ENCODE measurements at places on chromosomes 6 and 20.

- no peaks in the 10 kb centered on the region for H3K36me3 ChIP-seq
- H3K27ac ChIP-seq: peak overlapping the region; percentile 71
- no peak for ATAC-seq
- no peaks in the 10 kb centered on the region for H3K27me3 ChIP-seq
Measured at GRCh38 chr6:127423921-127424320, 35.3 kb downstream of the KIAA0408 start.

- ATAC-seq: no peak
- no peak overlapping the region for H3K27ac ChIP-seq
- H3K4me3 ChIP-seq: no peak overlapping the region
- no peaks in the 10 kb centered on the region for H3K36me3 ChIP-seq
- no peaks in the 10 kb centered on the region for H3K27me3 ChIP-seq
Measured at GRCh38 chr6:110949679-110950285, 8.7 kb upstream of the GTF3C6 start.

DNA sequence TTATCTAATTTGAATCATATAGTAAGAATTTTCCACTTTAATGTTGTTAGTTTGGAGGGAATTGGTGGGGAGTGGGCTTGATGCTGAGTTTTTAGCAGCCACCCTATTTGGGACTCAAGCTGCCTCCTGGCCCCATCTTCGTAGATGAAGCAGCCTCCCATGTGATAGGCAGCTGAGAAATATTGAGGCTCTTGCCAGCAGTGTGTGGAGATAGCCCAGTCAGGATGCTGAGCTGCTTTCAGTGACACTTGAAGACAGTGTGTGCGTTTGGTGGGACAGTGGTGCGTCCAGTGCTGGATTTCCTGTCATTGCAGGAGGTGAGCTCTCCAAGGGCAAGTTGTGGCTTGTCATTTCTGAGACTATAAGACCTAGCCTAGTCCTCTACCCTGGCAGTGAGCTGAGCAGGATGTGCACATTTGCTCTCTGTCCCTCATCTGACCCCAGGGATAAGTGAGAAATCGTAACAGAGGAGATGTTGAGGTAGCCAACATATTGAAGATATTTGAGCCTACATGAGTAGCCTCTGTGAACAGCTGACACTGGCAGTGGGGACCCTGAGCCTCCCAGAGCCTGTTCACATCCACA is 47.9 kb upstream of the RNF8 start:
- H3K27me3 ChIP-seq: no peaks in the 10 kb centered on the region
- H3K27ac ChIP-seq: no peak overlapping the region
- ATAC-seq: no peak
- no peaks in the 10 kb centered on the region for H3K36me3 ChIP-seq
- H3K4me1 ChIP-seq: peaks cover 6% of the 10 kb centered on the region

- H3K4me3 ChIP-seq: no peak overlapping the region
- no peaks in the 10 kb centered on the region for H3K27me3 ChIP-seq
- H3K27ac ChIP-seq: no peak overlapping the region
- no peaks in the 10 kb centered on the region for H3K4me1 ChIP-seq
Measured at GRCh38 chr20:60446267-60447111, 488.3 kb downstream of the CDH26 start.

- H3K27me3 ChIP-seq: no peaks in the 10 kb centered on the region
- H3K4me1 ChIP-seq: no peaks in the 10 kb centered on the region
- peak overlapping the region; percentile 32 for H3K27ac ChIP-seq
- ATAC-seq: peak; percentile 51
- no peaks in the 10 kb centered on the region for H3K36me3 ChIP-seq
- peak overlapping the region; percentile 34 for H3K4me3 ChIP-seq
Measured at GRCh38 chr6:162856885-162857284, 129.1 kb downstream of the PACRG start.

DNA sequence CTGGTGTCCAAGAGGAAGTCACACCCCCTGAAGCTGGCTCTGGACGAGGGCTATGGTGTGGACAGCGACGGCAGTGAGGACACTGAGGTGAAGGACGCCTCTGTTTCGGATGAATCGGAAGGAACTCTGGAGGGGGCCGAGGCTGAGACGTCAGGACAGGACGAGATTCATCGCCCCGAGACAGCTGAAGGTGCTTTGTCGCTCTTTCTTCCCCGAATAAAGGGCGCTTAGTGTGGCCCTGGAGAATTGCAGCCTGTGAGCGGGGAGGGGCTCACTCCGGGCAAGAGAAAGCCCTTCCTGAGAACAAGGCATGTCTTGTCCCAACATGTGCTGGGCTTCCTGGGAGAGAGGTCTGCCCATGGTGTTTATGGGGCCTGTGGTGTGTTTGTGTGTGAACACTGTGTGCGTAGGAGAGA is 41.4 kb downstream of the MYT1 start:
- H3K36me3 ChIP-seq: no peaks in the 10 kb centered on the region
- ATAC-seq: no peak
- H3K27ac ChIP-seq: no peak overlapping the region
- H3K4me1 ChIP-seq: no peaks in the 10 kb centered on the region
- H3K27me3 ChIP-seq: peaks cover 52% of the 10 kb centered on the region
- H3K4me3 ChIP-seq: no peak overlapping the region

GRCh38 chr20:11642866-11643265 is 274.8 kb upstream of the BTBD3 start:
- no peaks in the 10 kb centered on the region for H3K4me1 ChIP-seq
- ATAC-seq: no peak
- no peak overlapping the region for H3K27ac ChIP-seq
- no peaks in the 10 kb centered on the region for H3K36me3 ChIP-seq
- no peak overlapping the region for H3K4me3 ChIP-seq

- H3K4me1 ChIP-seq: no peaks in the 10 kb centered on the region
- peaks cover 18% of the 10 kb centered on the region for H3K27me3 ChIP-seq
- ATAC-seq: no peak
- H3K27ac ChIP-seq: no peak overlapping the region
- no peak overlapping the region for H3K4me3 ChIP-seq
- H3K36me3 ChIP-seq: no peaks in the 10 kb centered on the region
Measured at GRCh38 chr20:21387528-21387927, 9.8 kb downstream of the NKX2-4 start.

DNA sequence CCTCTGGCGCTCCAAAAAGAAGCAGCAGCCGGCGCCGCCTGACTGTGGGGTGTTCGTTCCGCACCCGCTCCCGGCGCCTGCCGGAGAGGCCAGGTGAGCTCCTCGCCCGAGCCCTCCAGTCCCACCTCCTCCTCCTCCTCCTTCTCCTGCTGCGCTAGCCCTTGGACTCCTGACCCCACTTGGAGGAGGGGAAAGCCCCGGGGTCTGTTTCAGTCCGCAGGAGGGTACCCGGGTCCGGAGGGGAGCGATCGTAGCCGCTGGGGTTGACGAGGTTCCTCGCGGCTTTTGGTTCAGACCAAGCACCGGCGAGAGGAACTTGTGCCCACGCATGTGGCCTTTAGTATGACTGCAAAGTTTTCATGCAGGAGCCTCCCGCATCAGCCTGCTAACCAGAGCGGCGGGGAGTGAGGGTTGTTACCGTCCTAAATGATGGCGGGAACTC is 493 bp downstream of the CRYBG1 start:
- H3K27me3 ChIP-seq: peaks cover 78% of the 10 kb centered on the region
- ATAC-seq: peak; percentile 13
- no peaks in the 10 kb centered on the region for H3K36me3 ChIP-seq
- H3K4me3 ChIP-seq: peak overlapping the region; percentile 53
- peaks cover 11% of the 10 kb centered on the region for H3K4me1 ChIP-seq
- H3K27ac ChIP-seq: no peak overlapping the region

- H3K27ac ChIP-seq: no peak overlapping the region
- no peaks in the 10 kb centered on the region for H3K27me3 ChIP-seq
- no peaks in the 10 kb centered on the region for H3K4me1 ChIP-seq
- H3K36me3 ChIP-seq: no peaks in the 10 kb centered on the region
Measured at GRCh38 chr20:58096880-58097423, 131.5 kb downstream of the ANKRD60 start.

- peak overlapping the region; percentile 6 for H3K27ac ChIP-seq
- no peak for ATAC-seq
- H3K36me3 ChIP-seq: no peaks in the 10 kb centered on the region
- H3K4me3 ChIP-seq: no peak overlapping the region
- H3K27me3 ChIP-seq: no peaks in the 10 kb centered on the region
Measured at GRCh38 chr6:75135450-75135849, 70.4 kb downstream of the COL12A1 start.

DNA sequence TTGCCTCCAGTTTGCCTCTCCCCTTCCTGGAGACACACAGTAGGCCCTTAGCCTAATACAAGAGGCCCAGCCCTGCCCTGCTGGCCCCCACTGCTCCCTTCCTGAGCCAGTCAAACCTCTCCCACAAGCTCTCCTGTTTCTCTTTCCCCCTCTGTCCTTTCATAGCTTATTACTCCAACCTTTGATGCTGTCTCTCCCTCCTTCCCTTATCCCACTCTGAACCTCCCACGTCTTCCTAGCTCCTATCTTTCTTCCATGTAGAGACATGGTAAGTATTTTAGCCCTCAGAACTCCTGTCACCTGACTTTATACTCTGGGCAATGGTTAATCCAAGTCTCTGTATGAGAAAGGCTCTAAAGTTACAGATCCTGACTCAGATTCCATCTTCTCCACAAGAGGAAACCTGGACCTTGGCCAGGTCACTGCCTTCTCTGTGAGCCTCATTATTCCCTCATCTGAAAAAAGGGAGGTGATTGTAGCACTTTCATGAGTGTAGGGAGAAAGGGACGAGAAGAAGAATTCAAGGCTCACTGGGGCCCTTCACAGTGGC is 6.7 kb downstream of the TGIF2 start:
- no peaks in the 10 kb centered on the region for H3K27me3 ChIP-seq
- H3K36me3 ChIP-seq: no peaks in the 10 kb centered on the region
- peaks cover 7% of the 10 kb centered on the region for H3K4me1 ChIP-seq
- H3K27ac ChIP-seq: no peak overlapping the region

DNA sequence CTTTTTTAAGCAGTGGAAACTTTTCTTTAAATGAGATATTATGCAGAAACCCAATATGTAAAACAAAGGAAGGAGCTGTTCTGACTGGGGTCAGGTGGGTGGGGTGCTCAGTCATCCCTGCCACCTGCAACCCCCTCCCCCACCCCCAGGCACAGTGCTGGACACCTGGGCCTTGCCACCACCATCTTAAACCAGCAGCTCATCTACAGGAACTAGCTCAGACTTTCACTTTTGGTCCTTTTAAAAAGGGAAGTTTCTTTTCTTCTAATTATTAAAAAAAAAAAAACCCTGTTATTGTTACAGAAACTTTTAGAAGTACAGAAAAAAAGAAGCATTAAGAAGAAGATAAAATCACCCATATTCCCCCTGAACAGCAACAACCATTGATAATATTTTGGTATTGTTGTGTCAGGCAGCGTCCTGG is 37.1 kb downstream of the PPP1R16B start:
- no peak overlapping the region for H3K27ac ChIP-seq
- ATAC-seq: no peak
- peaks cover 48% of the 10 kb centered on the region for H3K27me3 ChIP-seq

- no peak overlapping the region for H3K4me3 ChIP-seq
- no peaks in the 10 kb centered on the region for H3K27me3 ChIP-seq
- no peak overlapping the region for H3K27ac ChIP-seq
- no peak for ATAC-seq
Measured at GRCh38 chr20:23666698-23667097, 22.1 kb downstream of the CST4 start.

- no peaks in the 10 kb centered on the region for H3K27me3 ChIP-seq
- H3K4me1 ChIP-seq: peaks cover 82% of the 10 kb centered on the region
- peak within 1 kb of the TSS; percentile 89 for H3K27ac ChIP-seq
Measured at GRCh38 chr6:31660381-31661261, at the start of gene C6orf47. Gene C6orf47 (minus strand): TSS chr6:31660778. CDS start chr6:31659947, 831 bp downstream.
